ENCODE measurements at places on chromosomes 12 and 14.

- no peak for DNase-seq
These were observed 163.0 kb upstream of the NRXN3 start for GRCh38 chr14:78007160-78007559.

GRCh38 chr12:19093218-19093617, 36.3 kb upstream of the PLEKHA5 start:
- no peak for DNase-seq

- no peak for DNase-seq
These were observed 808 bp downstream of the ACIN1 start for GRCh38 chr14:23093991-23094665.

DNA sequence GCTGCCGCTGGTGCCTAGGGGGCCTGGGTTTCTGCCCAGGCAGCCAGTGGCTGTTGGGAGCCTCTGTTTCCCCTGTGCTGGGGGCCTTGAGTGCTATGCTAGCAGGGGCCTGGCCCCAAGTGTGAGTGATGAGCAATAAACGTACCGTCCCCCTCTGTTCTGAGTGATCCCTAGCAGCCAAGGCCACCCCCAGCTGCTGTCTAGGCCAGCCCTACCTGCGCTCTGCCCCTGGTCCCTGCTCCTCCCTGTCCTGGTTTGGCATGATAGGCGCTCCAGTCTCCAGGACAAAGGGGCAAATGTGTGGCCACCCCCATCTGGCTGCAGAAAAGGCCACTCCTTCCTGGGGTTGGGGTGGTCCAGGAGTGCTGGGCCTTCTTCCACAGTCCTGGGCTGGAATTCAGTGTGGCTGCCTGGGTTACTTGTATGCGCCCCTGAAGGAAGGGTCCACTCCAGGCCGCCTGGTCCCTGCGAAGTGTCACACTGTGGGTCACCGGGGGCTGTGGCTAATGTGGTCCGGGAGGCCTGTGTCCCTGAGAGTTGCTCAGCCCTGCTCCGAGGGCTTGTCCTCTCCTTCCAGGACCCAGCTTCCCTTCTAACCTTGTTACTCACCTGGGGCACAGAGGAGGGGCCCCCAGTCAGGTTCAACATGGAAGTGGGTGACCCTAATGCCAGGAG, 7.0 kb downstream of the TRMT61A start:
- DNase-seq, result no peak

- no peak for DNase-seq
These were observed 76.7 kb downstream of the NCOR2 start for GRCh38 chr12:124490584-124491305.

- DNase-seq, result no peak
These were observed 13.0 kb downstream of the ZBTB39 start for GRCh38 chr12:56993346-56993745.

- DNase-seq, result no peak
These were observed 116.3 kb downstream of the SLC15A4 start for GRCh38 chr12:128707488-128707887.

GRCh38 chr14:99179946-99180345, 92.1 kb downstream of the BCL11B start:
- DNase-seq, result no peak

GRCh38 chr12:116337312-116337711, 59.8 kb upstream of the MED13L start:
- no peak for DNase-seq

- no peak for DNase-seq
These were observed 62.6 kb downstream of the FBXL14 start for GRCh38 chr12:1531654-1532374.

DNA sequence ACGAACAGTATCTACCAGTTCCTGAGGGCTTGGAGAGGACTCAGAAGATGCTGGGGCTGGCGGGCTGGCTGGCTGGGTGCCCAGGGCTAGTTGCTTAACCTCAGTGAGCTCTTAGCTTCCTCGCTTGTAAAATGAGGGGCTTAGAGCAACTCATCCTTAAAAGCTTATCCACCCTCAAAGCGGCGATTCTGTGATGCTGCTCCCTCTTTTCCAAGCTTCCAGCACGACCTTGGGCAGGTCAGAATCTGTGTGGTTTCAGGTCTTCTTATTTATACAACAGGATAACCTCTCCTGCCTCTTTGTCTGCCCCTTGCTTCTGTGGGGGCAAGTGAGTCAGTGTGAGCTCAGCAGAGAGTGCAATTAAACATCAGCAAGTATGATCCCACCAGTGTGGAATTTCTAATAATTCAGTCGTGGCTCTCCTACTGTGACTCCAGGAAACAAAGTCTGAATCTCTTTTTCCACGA, 281.8 kb downstream of the KSR2 start:
- DNase-seq, result no peak

GRCh38 chr12:6321905-6322304, 11.4 kb downstream of the PLEKHG6 start:
- DNase-seq, result no peak

GRCh38 chr12:6070472-6071257, 53.8 kb downstream of the VWF start:
- no peak for DNase-seq

GRCh38 chr12:87413784-87414183, 615.4 kb downstream of the C12orf50 start:
- no peak for DNase-seq

DNA sequence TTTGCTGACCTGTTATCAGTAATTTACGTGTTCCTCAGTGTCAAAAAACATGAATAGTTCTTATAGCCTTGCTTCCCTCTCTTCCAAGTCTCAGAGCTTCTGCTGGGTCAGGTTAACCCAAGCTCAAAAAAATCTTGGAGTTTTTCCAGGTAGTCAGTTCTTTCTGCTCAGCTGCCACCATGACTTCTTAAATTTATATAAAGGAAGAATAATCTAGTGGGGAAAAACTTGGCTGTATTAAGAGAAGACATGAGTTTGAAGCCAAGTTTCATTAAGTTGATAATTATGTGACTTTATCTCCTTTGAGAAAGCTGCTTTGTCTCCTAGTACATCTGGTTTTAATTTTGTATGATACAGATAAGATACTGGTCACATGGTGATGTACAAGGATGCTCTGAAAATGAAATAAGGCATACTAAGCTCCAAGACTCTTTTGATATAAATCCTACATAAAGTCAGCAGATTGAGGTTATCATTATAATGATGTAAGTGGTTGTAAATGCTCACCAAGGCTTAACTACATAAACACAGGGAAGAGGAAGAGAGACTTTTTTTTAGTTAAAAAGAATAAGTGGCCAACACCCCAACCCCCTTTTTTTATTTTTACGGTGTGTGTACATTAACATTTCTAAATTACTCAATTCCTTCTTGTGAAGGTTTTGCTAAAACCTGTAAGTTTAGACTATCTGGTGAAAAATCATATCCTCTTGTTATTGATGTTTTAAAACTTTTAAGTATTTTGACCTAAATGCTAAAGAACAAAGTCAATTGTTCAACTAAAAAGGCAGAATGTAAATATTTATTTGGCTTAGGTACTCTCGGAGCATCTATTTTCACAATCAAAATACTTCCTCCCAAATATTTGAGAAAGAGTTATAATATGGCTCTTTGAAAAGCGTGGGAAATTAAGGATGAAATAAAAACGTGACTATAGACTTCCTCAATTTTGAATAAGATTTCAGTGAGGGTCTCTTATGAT, 84.1 kb upstream of the SLC38A2 start:
- DNase-seq, result no peak

DNA sequence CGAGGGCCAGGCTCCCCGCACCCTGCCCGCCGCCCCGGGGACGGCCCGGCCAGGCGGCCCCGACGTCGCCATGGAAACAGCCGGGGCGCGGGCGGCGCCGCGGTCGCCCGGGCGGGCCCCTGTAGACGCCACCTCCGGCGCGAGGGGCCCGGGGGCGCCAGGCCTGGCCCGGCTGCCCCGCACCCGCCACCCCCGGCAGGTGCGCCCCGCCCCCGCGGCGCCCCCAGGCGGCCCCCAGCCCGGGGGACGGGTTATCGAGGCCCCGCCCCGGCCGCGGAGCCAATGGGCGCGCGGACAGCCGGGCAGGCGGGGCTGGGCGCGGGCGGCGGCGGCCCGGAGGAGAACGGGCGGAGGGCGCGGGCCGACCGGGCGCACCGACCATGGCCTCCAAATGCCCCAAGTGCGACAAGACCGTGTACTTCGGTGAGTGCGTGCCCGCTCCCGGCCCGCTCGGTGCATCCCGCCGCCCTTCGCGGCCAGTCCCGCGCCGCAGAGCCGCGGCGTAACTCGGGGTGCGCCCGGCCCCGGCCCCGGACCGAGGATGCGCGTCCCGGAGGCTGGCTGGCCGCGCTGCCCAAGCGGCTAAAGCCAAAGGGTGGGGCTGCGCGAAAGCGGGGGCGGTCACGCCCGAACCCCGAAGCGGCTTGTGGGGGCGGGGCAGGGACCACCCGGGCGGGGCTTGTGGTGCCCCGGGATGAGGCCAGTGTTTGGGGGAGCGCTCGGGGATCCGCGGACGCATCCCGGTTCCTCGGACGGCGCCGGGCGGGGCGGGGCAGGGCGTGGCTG, at the start of gene CRIP2:
TSS of gene CRIP2 (plus strand) at position 339 of the 786 bp plus-strand sequence. CDS start at position 381, 42 bp downstream.
- peak; percentile 74 for DNase-seq

- no peak for DNase-seq
These were observed 17.2 kb downstream of the NOXRED1 start for GRCh38 chr14:77406086-77406485.

DNA sequence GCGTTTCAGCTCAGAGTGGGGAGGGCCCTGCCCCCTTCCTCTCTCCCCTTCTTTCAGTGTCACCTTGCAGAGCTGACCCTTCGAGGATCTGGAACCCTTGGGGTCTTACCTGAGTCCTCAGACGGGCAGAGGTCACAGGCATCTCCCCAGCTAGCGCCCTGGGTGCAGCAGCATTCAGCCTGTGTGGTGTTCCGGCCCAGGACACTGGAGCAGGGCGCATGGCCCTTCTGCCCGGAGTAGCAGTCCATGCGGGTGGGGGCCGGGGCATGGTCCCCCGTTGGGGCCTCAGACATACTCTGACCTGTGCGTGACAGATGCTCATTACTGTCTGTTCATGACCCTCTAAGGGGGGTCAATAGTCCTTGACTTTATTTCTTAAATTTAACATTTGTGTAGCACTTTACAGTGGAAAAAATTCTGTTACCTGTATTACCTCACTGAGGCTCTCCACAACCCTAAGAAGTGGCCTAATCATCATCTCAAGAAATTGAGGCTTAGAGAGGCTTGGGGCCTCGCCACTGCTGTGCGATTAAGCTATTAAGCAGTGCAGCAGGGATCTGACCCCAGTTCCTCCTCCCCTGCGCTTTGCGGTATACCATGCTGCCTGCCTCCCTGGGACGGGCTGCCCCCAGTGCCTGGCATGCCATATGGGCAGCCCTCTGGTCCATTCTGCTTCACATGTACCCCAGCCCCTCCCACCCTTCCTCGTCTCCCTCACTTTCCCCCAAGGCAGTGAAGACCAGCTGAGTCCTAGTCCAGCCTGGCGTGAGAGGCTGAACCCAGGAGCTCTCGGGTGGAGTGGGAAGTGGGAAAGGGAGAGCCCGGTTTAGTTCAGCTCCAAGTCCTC, 11.5 kb downstream of the ISCA2 start:
- DNase-seq, result no peak

GRCh38 chr14:58972233-58973017, 216.0 kb upstream of the DAAM1 start:
- DNase-seq, result no peak

- no peak for DNase-seq
These were observed 85.7 kb downstream of the SAMD4A start for GRCh38 chr14:54652605-54653052.

DNA sequence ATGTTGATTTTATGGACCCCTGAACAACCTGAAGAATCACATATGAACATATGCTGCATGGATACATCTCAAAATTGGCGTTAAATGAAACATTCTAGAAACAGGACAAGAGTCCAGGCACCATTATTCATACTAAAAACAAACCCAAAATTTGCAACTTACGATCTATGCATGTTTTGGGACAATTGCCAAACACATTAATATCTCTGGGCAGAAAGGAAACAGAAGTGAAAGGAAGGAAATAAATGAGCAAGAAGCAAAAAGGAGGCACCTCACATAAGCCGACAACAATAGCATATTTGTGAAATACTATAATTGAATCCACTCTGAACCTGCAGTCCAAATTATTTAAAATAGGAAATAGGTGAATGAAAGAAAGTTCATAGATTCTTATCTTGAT, 1505.3 kb downstream of the AACS start:
- DNase-seq, result no peak

- no peak for DNase-seq
These were observed 464.6 kb downstream of the PCNX1 start for GRCh38 chr14:71371711-71372396.

- no peak for DNase-seq
These were observed 112.5 kb upstream of the FLRT2 start for GRCh38 chr14:85417396-85417795.

GRCh38 chr12:105600911-105601545, 270.5 kb downstream of the C12orf75 start:
- no peak for DNase-seq

GRCh38 chr14:81673930-81674329, 140.3 kb upstream of the SEL1L start:
- no peak for DNase-seq

DNA sequence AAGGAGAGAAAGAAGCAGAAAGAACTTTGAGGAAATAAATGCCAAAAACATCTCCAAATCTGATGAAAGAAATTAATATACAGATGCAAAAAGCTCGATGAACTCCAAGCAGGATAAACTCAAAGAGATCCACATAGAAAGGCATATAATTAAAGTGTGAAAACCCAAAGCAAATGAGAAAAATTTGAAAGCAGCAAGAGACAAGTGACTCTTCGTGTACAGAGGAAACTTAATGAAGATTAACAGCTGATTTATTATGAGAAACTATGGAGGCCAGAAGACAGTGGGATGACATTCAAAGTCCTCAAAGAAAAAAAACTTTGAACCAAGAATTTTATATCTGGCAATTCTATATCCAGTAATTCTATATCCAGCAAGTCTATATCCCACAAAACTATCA, 163.0 kb upstream of the TMCC3 start:
- no peak for DNase-seq

GRCh38 chr12:50003595-50003994, 21.7 kb downstream of the RACGAP1 start:
- no peak for DNase-seq

DNA sequence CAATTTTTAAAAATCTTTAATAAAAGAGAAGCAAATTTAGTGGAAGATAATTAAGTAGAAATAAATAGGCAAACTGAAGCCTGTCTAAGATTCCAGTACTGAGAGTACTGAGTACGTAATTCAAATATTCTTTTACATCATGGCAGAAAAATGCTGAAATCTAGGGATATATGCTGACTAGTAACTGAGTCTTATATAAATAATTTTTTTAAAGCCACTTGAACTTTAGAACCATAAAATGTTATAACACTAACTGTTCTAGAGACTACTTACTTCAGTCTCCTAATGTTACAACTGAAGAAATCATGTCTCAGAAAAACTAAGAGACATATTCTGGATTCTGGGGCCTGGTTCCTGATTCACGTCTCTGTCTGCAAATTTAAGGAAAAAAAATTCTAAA, 230.6 kb upstream of the PLEKHG7 start:
- DNase-seq, result no peak

GRCh38 chr12:127496255-127496654, 770.7 kb upstream of the TMEM132C start:
- DNase-seq, result no peak

- DNase-seq, result no peak
These were observed 599.5 kb downstream of the FLRT2 start for GRCh38 chr14:86129426-86129825.

- DNase-seq, result no peak
These were observed 63.1 kb upstream of the GPR68 start for GRCh38 chr14:91307652-91308051.

- DNase-seq, result no peak
These were observed 52.7 kb downstream of the CCDC85C start for GRCh38 chr14:99551034-99551922.

- no peak for DNase-seq
These were observed 37.0 kb upstream of the GALNT9 start for GRCh38 chr12:132366341-132366861.

Measured in CD4-positive, alpha-beta T cell treated with Interleukin-12 subunit alpha and Interleukin-12 subunit beta, for 1 hour (primary cell).